Activated T-helper 1 cell treated with anti-CD3 and anti-CD28 coated beads, Interleukin-12 subunit alpha, Interleukin-12 subunit beta, Interleukin-2, Interleukin-4 antibody, amounts not matched to agents 30 ng/mL and 10 ng/mL and 1 ng/mL, durations not matched to agents 14 hours and 24 hours and 36 hours (primary cell): ENCODE measurements at places on chromosomes 5 and 9. TPM values are rescaled to one million over a fixed set of nuclear protein-coding genes. Genes with fewer than 3 reads are reported as not detected.

- H3K4me1 ChIP-seq, result no peaks in the 10 kb centered on the region
- no peak for DNase-seq
- H3K4me3 ChIP-seq, result no peak overlapping the region
- no peaks in the 10 kb centered on the region for H3K27me3 ChIP-seq
- no peak overlapping the region for H3K27ac ChIP-seq
These were observed 301.8 kb upstream of the CDH6 start for GRCh38 chr5:30891660-30892059.

ADRB2 gene
- total RNA-seq, result 0.83 and 0.93 TPM in 2 replicates

DNA sequence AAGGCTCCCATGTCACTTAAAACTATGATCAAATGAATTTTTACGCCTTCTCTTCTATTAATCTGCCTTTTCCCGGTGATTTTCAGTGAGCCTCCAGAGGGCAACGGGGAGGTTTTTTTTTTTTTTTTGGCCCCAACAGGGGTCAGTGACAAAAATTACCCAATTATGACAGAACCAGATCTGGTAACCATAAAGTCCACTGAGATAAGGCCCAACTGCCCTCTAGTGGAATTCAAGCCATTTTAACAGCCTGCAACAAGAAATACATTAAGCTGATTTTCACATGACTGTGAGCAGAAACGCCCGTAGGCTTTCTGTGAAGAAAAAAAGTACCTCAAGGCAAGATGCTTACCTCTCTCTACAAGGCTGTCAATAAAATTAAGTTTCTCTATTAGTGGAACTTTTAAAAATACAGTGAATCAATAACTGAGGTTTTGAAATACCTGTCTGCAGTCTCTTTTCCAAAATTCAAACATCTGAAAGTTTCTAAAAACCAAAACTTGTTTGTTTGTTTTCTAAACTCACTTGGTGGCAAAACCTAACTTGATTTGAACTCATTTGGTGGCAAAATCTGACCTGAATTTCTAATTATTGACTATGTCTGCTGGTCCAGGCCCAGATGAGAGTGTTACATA, 49.7 kb upstream of the FST start:
- H3K4me1 ChIP-seq, result no peaks in the 10 kb centered on the region
- no peak for DNase-seq

NDUFS4 gene
- total RNA-seq, result 45.8 and 50.4 TPM in 2 replicates

GRCh38 chr5:142549834-142550233, 136.1 kb downstream of the FGF1 start:
- no peak overlapping the region for H3K4me3 ChIP-seq
- peaks cover 6% of the 10 kb centered on the region for H3K4me1 ChIP-seq
- H3K27ac ChIP-seq, result no peak overlapping the region
- H3K27me3 ChIP-seq, result peaks cover 46% of the 10 kb centered on the region
- no peak for DNase-seq

DNA sequence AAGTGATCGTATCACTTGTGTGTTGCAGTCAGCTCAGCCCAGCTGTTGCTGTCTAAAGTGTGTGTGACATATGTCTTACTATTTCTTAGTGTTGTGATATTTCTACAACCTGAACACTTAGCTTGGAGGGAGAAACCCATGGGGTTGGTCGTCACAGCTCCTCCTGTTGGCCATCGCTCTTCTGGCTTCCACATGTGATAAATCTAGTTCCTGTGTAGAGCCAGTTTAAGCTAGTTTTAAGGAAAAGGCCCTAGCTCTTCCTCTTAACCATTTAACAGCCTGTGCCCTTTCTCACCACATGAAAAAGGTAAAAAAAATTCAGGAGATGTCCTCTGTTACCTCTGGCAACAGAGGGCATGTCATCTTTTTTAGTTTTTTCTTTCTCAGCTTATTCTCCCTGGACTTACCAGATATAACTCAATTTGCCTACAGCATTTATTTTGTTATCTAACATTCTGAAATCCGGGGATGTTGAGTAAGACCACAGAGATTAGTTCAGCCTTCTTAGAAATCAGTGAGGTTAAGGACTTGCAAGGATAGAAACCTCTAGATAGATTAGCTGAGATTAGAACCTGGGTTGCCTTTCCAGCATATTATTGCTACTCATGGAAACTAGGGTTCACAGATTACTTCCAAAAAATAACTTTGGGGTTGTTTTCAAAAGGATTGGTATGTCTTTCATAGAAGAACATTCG, 100.4 kb downstream of the GAPVD1 start:
- no peaks in the 10 kb centered on the region for H3K4me1 ChIP-seq
- DNase-seq, result no peak
- H3K36me3 ChIP-seq, result peaks cover 26% of the 10 kb centered on the region
- no peaks in the 10 kb centered on the region for H3K27me3 ChIP-seq
- no peak overlapping the region for H3K27ac ChIP-seq

FTMT gene
- not detected in 2 replicates for total RNA-seq

DNA sequence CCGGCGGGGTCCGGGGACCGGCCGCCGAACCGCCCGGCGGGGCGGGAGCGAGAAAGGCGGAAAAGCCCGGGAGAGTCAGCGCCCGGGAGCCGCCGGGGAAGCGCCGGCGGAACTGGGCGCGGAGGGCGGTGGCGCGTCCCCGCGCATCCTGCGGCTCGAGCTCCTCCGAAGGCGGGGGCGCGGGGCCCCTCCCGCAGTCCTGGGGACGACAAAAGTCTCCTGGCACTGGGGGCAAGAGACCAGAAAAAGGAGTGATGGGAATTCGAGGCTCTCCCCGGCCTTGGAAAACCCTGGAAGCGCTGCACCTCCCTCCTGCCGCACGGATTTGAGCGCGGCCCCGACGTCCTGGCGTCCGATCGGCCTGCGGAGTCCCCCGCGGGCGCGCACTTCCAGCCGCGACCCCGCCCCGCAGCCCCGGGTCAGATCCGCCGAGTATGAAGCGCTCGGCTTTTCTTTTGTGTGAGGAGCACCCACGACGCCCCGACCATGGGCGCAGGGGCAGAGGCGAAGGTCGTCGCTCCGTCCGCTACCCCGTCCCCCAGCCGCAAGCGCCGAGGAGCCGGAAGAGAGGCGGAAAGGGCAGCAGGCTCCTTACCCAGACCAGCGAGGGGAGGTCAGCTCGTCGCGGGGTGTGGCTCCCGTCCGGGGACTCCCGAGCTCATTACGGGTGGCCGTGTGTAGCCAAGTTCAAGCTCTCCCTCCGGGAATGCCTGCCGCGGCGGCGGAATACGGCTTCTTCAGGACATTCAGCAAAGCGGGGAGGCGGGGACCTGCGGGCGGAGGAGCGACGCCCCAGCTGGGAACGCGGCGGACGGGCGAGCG, at the start of gene EPB41L4A:
Gene EPB41L4A, minus strand, starts transcription at position 114 of the 822 bp plus-strand sequence. CDS start 238 bp downstream, outside the sequence.
- peaks cover 67% of the 10 kb centered on the region for H3K27me3 ChIP-seq
- peak within 1 kb of the TSS; percentile 81 for H3K4me3 ChIP-seq
- H3K27ac ChIP-seq, result peak within 1 kb of the TSS; percentile 1
- peaks cover 10% of the 10 kb centered on the region for H3K4me1 ChIP-seq
- peaks cover 1% of the 10 kb centered on the region for H3K36me3 ChIP-seq

FOXD4L5 gene
- total RNA-seq, result 0.08 and 0.27 TPM in 2 replicates

DNA sequence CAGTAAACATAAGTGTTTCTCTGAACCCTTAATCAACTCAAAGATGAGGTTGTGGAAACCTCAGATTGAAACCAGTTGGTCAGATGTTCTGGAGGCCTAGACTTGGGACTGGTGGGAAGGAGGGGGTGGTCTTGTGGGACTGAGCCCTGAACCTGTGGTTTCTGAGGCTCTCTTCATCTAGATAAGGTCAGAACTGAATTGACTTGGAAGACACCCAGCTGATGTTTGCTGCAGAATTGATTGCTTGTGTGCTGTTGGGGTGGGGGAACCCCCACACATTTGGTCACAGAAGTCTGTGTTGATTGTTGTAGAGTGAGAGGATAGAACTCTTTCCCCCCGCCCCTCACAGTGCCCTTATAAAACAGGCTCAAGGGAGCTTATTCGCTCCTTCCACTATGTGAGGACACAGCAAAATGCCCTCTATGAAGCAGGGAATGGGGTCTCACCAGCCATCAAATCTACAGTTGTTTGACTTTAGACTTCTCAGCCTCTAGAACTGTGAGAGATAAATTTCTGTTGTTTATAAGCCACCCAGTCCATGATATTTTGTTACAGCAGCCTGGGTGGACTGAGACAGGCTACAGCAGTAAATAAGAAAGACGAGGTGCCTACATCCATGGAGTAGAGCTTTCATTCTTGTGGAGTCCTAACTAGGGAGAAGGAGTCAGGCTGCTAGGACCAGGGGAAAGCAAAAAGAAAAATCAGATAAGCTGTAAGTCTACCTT, 25.7 kb upstream of the UGCG start:
- no peaks in the 10 kb centered on the region for H3K36me3 ChIP-seq
- H3K27ac ChIP-seq, result peak overlapping the region; percentile 49
- peaks cover 20% of the 10 kb centered on the region for H3K4me1 ChIP-seq
- peak; percentile 6 for DNase-seq
- no peak overlapping the region for H3K4me3 ChIP-seq
- peaks cover 30% of the 10 kb centered on the region for H3K27me3 ChIP-seq
